Prostate gland (tissue), 2 donors: ENCODE measurements at places on chromosomes 2 and 18. TPM values are rescaled to one million over a fixed set of nuclear protein-coding genes. Genes with fewer than 3 reads are reported as not detected.

DNA sequence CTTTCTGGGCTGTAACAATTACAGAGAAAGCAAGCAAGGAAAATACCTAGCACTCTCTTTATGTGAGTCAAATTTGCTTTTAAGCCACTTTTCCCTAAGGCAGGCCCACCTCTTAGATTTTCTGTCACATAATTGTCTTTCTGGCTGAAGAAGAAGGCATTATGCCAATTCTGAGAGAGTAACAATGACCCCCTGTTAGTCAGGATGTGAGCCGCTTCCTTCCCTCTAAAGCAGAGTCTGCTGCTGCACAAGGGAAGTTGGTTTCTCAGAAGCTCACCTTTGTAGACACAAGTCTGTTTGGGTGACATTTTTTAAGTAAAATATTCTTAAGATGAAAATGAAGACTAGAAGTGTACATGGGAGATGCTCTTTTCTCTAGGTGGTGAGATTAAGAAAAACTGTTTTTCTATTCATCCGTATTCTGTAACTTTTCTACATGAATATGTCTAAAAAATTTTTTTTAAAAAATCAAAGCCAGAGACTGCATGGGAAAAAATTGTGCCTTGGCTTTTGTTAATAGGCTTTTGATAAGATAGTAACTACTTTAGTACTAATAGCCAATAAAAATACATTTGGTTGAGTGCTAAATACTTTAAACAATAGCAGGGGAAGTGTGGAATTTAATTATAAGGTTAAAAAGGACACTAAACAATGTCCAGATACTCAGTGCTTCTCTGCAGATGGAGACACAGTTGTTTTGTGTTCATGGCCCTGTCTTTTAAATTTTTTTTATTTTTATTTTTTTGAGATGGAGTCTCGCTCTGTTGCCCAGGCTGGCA, 33.4 kb upstream of the VPS54 start:
- no peaks in the 10 kb centered on the region for H3K4me1 ChIP-seq
- H3K27ac ChIP-seq = no peak overlapping the region
- H3K4me3 ChIP-seq = no peak overlapping the region
- no peaks in the 10 kb centered on the region for H3K36me3 ChIP-seq

DNA sequence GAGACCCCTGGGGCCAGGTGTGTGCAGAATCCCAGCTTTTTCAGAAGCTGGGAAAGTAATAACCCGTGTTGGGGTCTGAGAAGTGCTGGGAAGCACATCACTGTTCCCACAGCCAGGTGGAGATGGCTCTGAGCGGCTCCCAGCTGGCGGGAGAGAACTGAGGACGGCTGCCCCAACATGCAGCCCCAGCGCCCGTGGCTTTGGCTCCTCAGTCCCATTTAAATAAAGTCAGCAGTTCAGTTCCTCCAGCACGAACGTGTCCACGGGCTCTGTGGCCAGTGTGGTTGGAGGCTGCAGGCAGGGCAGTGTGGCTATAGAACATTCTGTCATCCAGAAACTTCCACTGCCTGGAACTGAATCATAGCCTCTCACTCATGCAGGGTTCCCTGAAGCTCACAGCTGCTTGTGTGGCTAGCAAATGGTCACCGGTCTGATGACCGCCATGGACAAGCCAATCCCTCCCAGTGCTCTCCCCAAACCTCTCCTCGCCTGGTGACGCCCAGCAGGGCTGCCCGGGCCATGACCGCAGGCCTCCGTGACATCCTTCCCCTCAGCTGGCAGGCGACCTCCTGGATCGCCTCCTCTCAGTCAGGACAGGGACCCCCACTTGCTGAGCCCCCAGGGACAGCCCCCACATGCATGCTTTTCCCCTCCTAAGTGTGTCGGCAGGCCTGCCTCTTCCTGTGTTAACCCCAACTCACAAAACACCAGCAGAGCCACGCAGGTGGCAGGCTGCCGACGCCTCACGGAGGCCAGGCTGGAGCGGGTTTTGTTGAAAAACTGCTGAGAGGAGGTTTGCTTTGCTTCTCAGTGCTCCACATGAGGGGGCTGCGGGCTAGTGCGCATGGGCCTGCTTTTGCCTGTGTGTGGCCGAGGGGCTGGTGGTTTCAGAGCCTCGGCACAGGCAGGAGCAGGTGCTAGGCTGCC, 1.3 kb downstream of the RTP5 start:
- no peak overlapping the region for H3K4me3 ChIP-seq
- DNase-seq = no peak
- H3K4me1 ChIP-seq = peaks cover 5% of the 10 kb centered on the region
- H3K27me3 ChIP-seq = no peaks in the 10 kb centered on the region
- no peak overlapping the region for H3K27ac ChIP-seq

DNA sequence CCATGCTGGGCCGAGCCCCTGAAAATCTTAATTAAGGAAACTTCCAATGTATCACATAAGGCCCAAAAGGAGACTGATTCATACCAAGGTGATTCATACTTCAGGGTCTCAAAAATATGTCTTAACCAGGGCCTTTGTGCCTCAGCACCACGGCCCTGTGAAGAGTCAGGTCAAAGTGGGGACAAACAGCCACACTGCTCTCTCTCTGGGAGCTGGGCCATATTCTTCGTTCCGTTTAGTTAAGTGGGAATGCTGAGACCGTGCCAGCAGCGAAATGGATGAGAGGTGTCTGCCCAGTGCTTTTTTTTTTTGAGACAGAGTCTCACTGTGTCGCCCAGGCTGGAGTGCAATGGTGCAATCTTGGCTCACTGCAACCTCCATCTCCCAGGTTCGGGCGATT, 9.3 kb upstream of the PTMA start:
- no peak overlapping the region for H3K4me3 ChIP-seq
- no peaks in the 10 kb centered on the region for H3K36me3 ChIP-seq
- no peak overlapping the region for H3K27ac ChIP-seq

DNA sequence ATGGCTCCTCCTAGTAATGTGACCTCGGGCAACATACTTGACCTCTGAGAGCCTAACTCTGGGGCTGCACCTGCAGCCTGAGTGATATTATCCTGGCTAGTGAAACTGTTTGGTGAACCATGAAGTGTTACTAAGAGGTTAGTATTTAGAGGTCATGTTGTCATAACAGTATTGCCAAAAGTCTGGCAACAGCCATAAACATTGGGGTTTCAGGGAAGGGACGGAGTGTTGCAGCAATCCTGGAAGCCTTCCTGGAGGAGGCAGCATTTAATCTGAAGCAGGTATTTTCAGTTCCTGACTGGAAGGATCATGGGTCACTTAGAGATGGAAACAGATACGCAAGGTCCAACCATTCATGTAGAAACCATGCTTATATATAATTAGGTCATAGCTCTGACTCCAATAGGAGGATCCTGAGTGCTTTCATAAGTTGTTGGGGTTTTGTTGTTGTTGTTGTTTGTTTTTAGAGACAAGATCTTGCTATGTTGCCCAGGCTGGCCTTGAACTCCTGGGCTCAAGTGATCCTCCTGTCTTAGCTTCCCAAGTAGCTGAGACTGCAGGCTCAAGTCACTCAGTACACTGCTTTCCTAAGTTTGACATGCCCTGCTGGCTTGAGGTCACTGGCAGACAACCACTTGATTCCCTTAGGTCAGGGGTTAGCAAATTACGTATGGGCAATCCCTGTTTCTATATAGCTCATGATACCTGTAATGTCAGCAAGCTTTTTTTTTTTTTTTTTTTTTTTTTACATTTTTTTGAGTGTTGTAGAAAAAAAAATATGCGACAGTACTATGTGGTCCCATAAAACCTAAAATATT, 21.5 kb downstream of the GPR39 start:
- no peak overlapping the region for H3K4me3 ChIP-seq
- no peaks in the 10 kb centered on the region for H3K36me3 ChIP-seq
- H3K27ac ChIP-seq = no peak overlapping the region

GRCh38 chr2:217604527-217605194, 398.1 kb downstream of the TNS1 start:
- H3K4me3 ChIP-seq = no peak overlapping the region
- H3K27me3 ChIP-seq = no peaks in the 10 kb centered on the region
- no peaks in the 10 kb centered on the region for H3K4me1 ChIP-seq
- H3K27ac ChIP-seq = no peak overlapping the region
- no peaks in the 10 kb centered on the region for H3K36me3 ChIP-seq

GRCh38 chr2:8520791-8521344, 161.0 kb upstream of the ID2 start:
- H3K36me3 ChIP-seq = no peaks in the 10 kb centered on the region
- H3K27ac ChIP-seq = no peak overlapping the region
- H3K4me1 ChIP-seq = no peaks in the 10 kb centered on the region
- no peak overlapping the region for H3K4me3 ChIP-seq
- no peak for DNase-seq

GRCh38 chr18:11688972-11689668, at the start of gene GNAL:
GNAL (plus strand) TSS chr18:11689264; CDS start chr18:11689564, 300 bp downstream.
- peak within 1 kb of the TSS; percentile 58 for H3K27ac ChIP-seq
- DNase-seq = peak; percentile 77
- no peaks in the 10 kb centered on the region for H3K4me1 ChIP-seq
- peak within 1 kb of the TSS; percentile 55 for H3K4me3 ChIP-seq

DNA sequence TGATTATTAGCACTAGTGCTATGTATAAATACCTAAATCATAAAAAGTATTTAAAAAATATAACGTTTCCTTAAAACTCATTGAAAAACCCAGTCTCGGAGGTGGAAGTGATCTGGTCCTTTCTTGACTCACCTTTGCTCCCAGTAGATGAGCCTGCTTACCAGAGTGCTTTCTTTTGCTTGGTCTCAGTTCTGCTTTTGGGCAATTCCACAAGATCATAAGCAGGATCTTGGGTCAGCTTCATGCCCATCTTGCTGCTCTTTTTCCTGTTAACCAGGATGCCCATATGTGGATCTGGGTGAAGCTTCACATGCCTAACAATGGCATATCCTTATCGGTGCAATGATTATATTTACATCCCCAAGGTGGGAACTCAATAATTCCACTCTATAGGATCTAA, 332.1 kb upstream of the FAM98A start:
- no peak overlapping the region for H3K4me3 ChIP-seq
- no peaks in the 10 kb centered on the region for H3K36me3 ChIP-seq
- H3K4me1 ChIP-seq = no peaks in the 10 kb centered on the region
- H3K27ac ChIP-seq = no peak overlapping the region
- no peaks in the 10 kb centered on the region for H3K27me3 ChIP-seq
- DNase-seq = no peak

DNA sequence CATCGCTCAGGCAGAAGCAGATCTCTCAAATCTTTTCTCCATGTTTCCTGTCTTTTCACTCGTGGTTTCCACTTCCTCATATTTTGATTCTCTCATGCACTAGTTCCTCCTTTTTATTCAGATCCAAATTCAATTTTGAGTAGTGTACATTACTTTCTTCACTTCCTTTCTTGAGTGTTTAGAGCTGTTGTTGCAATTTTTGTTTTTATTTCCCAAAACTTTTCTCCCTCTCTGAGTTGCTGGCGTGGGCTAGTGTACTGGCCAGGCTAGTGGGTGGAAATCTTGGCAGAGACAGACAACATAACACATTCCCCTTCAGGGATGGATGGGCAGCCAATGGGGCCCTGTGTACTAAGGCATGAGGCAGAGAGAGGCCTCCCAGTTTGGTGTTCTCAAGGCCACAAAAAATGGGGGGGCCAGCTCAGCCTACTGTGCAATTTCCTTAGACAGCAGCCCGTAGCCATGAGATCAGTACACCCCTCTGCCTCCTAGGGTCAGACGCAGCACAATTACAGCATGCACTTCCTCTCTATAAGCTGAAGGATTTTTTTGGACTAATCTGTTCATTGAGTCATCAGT, 145.1 kb upstream of the PID1 start:
- H3K27ac ChIP-seq = peak overlapping the region; percentile 37
- no peak overlapping the region for H3K4me3 ChIP-seq

- H3K27ac ChIP-seq = no peak overlapping the region
- H3K27me3 ChIP-seq = no peaks in the 10 kb centered on the region
- peaks cover 3% of the 10 kb centered on the region for H3K4me1 ChIP-seq
- no peak overlapping the region for H3K4me3 ChIP-seq
Observed at GRCh38 chr18:61955644-61956043, 62.8 kb upstream of the RNF152 start.

- H3K4me1 ChIP-seq = no peaks in the 10 kb centered on the region
- H3K4me3 ChIP-seq = no peak overlapping the region
- no peak overlapping the region for H3K27ac ChIP-seq
Observed at GRCh38 chr2:191666732-191667131, 11.2 kb upstream of the NABP1 start.

Gene NABP1
- total RNA-seq = 3.8 TPM

GRCh38 chr2:47946593-47946992, 40.3 kb upstream of the FBXO11 start:
- no peak overlapping the region for H3K4me3 ChIP-seq
- H3K36me3 ChIP-seq = no peaks in the 10 kb centered on the region
- H3K27ac ChIP-seq = no peak overlapping the region
- no peaks in the 10 kb centered on the region for H3K27me3 ChIP-seq

Gene LRPPRC
- 49.3 TPM for total RNA-seq

DNA sequence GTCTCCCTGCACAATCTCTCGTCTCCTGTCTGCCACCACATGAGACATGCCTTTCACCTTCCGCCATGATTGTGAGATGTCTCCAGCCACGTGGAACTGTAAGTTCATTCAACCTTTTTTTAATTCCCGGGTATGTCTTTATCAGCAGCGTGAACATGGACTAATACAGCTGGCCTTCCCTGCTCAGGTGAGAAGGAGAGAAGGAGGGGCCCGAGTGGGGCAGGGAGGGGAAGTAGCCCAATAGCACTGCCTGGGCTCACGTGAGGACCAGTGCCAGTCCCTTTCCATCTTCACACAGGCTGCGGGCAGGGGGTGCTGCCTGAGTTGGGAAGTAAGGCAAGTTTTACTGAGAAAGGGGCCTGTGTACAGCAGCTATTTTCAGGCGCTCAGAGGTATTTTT, 70.7 kb downstream of the CYB5A start:
- DNase-seq = no peak
- H3K4me3 ChIP-seq = no peak overlapping the region
- no peaks in the 10 kb centered on the region for H3K27me3 ChIP-seq
- no peaks in the 10 kb centered on the region for H3K4me1 ChIP-seq

DNA sequence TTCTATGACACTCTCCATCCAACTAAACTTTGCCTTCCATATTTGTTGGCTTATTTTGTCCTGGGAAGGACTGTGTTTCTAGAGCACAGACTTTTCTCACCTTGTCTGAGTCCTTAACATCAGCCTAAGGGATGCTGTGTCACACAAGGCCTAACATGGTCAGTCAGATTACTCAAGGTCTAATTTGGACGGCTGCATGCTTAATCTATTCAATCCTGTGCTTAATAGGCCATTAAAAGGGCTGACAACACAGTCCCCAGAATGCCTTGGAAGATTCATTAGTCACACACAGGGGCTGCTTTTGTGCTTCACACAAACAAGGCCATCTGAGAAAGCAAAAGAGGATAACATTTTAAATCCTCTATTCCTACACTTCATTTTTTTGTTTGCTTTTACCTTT, 84.0 kb downstream of the DYNAP start:
- no peaks in the 10 kb centered on the region for H3K36me3 ChIP-seq
- H3K4me3 ChIP-seq = no peak overlapping the region
- H3K27ac ChIP-seq = no peak overlapping the region
- DNase-seq = no peak

DNA sequence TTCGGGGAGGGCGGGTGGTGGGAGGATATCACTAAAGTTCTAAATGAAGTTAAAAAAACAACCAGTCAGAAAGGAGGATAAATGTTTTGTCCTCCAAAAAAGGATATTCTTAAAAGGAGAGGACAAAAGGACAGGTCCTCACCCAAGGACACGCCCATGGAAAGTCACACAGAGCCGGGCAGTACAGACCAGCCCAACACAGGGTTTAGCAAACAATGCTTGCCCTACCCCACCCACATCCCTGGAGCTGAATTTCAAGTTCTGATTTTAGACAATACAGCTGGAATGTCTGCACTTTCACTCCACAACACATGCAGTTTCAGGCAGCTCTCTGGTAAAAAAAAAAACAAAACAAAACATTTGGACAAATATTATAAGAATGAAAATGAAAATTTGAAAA, 67.9 kb downstream of the SLC9A4 start:
- peaks cover 3% of the 10 kb centered on the region for H3K4me1 ChIP-seq
- H3K4me3 ChIP-seq = no peak overlapping the region
- no peak overlapping the region for H3K27ac ChIP-seq
- no peaks in the 10 kb centered on the region for H3K36me3 ChIP-seq
- no peaks in the 10 kb centered on the region for H3K27me3 ChIP-seq

- H3K27me3 ChIP-seq = no peaks in the 10 kb centered on the region
- H3K4me3 ChIP-seq = no peak overlapping the region
- H3K36me3 ChIP-seq = no peaks in the 10 kb centered on the region
Observed at GRCh38 chr2:188850786-188851185, 123.4 kb upstream of the COL3A1 start.
